Gastroesophageal sphincter (tissue), 4 donors: ENCODE measurements at places on chromosomes 5 and 9.

DNA sequence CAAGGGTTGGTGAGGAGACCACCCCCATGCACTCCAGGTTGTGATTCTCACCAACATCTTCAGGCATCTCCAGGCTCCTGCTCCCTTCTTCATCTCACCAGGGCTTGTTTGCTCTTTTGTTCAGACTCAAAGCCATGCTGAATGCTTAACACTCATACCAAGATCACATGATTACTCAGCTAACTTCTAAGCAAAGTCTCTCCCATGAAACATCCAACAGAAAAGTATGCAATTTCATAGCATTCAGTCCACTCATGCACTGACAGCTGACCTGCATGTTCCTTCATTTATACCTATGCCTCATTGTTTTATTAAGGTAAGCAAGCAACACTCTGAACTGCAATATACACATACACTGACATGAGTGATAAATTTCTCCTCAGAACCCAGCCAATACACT, 69.0 kb downstream of the SHC3 start:
- no peak for ATAC-seq

DNA sequence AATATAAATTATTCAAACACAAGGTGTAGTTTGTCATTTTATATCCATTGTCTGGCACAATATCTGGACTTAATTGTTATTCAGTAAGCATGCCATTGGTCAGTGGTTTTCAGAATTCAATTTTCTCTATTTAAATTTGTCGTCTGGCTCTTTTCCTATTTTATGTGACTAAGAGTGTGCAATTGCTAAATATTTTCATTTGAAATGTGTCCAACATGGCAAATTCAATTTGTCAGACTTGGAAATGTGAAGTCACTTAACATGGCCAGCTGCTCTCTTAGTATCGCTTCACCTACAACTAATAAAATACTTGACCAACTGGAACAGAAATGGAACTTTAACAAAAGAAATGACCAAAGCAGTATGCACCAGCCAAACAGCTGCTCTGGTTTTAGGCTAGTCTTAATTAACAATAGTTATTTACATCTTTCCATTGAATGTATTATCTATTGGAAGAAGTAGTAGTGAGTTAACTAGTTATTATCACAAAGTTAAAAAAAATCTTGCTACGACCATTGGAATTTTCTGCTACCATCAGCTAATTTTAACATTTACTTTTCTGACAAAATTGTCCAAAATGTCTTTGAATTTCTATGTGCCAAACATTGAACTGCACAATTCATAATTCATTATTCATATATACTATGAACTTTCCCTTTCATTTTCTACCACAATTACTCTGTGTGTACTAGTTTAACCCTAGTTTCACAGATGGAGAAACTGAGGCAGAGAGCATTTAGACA, 720.7 kb upstream of the FAM174A start:
- no peak for ATAC-seq

DNA sequence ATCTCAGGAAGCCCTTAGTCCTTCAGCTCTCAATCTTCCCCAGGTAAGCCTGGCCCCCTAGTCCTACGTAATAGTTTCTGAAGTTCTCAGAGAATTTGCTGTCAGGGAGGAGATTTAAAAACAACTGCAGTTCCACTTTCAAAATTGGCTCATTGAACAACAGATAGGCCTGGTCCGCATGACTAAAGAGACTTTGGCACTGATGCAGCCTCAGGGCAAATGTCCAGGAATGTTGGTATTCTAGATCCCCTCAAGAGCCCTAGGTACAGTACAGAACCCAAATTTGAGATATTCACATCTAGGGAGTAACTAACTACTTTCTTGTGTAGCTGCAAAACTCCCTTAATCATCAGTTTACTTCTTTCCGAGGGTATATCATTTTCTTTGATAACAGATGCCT, 162.8 kb downstream of the GABRG2 start:
- ATAC-seq, result no peak

GRCh38 chr5:138685193-138685745, 68.0 kb upstream of the CTNNA1 start:
- ATAC-seq, result no peak

DNA sequence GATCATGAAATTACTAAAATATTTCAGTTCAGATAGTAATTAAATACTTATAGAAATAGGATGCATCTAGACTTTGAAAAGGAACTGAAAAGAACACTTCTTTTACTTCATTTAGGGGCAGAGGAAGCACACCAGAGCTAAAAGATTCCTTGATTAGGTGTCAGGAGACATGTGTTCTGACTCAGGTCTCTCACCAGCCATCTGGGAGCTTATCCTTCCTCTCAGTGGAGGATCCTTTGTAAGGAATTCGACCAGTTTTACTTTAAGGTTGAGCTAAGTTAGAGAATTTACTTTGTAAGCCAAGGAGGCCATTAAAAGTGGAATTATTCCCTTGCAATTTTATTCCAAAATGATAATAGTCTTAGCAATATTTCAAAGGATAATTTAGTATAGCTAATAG, 16.7 kb downstream of the VCAN start:
- no peak for ATAC-seq

GRCh38 chr5:97074859-97075489, 67.4 kb downstream of the LIX1 start:
- no peak for ATAC-seq

- no peak for ATAC-seq
Measured at GRCh38 chr5:151596828-151597539, 5.9 kb upstream of the FAT2 start.

DNA sequence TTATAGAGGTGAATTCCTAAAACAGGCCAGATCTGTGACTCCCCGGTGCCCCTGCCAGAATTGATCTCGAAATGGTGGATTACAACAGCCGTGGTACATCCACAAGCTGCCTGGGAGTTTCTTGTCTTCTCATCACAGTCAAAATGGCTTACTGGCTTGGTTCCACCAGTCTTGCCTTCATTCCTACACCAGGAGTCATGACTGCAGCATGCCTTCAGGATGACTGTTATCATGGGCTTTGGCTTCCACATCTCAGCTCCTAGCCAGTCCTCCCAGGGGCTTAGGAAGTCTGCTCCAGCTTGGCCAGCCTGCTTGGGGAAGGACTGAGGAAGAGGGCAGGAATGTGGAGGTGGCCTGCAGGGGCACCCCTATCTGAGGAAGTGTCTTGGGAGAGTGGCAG, 132.9 kb upstream of the NR3C1 start:
- ATAC-seq, result peak; percentile 74

- ATAC-seq, result no peak
Measured at GRCh38 chr5:180915924-180916323, 17.0 kb downstream of the BTNL8 start.

DNA sequence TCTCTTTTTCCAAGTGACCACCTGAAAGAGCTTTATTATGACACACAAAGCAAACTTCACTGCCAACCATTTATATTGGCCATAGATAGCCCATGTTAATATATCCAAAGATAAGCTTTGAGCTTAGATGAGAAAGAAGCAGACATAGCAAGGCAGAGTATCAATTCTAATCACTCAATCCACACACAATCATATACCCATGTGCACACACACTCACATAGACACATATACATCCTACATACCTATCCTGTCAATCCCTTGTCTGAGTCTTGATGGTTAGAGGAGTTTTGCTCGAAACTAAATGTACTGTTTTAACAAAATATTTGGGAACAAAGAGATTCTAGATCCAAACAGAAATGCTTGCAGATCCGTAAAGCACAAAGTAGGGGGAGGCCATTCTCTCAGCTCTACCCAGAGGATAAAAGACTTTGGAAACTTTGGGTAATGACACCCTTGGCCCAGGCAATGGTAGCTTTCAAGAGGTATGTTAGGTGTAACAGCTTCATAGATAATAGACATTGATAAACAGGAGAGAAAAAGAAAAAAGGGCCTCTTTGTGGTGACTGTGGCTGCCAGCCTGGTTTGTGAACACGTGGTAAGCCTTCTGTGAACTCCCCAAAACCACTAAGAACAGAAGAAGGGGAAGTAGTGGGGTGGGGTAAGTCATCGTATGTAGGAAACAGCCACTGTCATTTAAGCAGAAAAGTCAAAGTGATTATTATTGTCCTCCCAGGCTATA, 121.6 kb downstream of the TLR4 start:
- ATAC-seq, result no peak

GRCh38 chr5:35608881-35609779, 8.5 kb upstream of the SPEF2 start:
- ATAC-seq, result no peak

DNA sequence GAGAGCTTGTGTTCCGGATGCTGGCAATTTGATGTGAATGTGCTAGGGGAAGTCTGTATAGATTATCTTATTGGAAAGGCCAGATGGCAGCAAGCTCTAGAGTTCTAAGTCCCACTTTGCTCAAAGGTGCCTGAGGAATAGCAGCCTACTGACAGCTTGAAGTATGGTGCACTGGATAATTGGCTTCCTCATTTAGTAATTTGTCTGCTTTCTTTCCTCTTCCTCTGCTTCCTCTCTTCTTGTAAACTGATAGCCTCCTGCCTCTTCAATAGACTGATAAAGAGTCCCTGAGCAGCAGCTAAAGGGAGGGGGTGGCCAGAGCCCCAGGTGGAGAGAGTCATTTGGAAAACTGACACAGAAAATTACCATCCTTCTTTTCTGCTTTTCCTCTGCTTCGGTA, 177.3 kb downstream of the FGF1 start:
- ATAC-seq, result no peak

GRCh38 chr5:156354571-156354970, 27.6 kb downstream of the SGCD start:
- ATAC-seq, result no peak

- no peak for ATAC-seq
Measured at GRCh38 chr9:92781899-92782298, 17.3 kb upstream of the BICD2 start.

DNA sequence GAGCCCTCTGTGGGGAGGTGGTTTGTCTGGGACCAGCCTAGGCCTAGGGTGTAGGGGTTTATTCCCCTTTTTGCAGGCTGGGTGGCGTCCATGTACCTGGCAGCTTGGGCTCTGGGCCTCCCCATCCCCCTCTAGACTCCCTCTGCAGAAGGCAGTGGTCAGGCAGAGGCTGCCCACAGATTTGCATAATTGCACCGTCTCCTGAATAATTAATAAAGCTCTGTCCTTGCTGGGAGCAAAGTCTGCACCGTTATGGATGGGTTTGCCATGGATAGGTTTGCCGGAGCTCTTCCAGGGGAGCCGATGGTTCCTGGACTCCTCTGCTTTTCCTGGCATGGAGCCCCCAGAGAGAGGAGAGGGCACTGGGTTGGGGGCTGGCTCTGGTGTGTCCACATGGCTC, 60.4 kb downstream of the DAB2IP start:
- no peak for ATAC-seq

DNA sequence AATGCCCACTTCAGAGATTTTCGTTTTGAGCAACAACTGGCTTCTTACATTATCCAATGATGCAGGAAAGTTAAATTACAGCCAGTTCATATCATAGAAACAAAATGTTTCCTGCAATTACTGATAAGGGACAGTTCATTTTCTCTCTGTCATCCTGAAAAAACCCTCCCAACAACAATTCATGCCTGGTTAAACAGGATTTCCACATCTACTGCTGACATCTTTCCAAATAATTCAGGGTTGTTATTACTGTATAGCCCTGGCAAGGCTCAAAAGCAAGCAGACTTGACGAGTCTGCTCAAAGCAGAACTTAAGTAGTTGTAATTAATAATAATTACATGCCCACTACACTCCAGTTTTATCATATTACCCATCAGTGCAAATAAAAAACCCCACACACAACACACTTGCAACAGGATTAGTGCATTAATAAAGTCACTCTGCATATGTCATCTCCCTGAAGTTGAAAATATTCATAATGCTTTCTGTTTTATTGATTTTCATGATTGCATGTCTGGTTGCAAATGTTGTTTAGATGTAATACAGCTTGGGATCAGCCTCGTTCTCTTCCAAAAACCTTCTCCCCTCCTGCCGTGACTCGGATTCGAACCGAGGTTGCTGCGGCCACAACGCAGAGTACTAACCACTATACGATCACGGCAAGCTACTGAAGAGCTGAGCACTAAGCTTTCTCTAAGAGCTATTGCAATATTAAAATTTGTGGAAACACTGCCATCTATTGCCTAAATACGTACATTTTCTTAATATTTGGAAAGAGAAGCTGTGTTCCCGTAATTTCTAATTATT, 119.6 kb upstream of the NFIB start:
- ATAC-seq, result peak; percentile 49

GRCh38 chr5:88861231-88861630, 21.8 kb downstream of the MEF2C start:
- no peak for ATAC-seq

GRCh38 chr5:154364771-154365170, 81.0 kb upstream of the SAP30L start:
- ATAC-seq, result no peak

- ATAC-seq, result no peak
Measured at GRCh38 chr9:90964101-90965020, 162.7 kb downstream of the SYK start.

DNA sequence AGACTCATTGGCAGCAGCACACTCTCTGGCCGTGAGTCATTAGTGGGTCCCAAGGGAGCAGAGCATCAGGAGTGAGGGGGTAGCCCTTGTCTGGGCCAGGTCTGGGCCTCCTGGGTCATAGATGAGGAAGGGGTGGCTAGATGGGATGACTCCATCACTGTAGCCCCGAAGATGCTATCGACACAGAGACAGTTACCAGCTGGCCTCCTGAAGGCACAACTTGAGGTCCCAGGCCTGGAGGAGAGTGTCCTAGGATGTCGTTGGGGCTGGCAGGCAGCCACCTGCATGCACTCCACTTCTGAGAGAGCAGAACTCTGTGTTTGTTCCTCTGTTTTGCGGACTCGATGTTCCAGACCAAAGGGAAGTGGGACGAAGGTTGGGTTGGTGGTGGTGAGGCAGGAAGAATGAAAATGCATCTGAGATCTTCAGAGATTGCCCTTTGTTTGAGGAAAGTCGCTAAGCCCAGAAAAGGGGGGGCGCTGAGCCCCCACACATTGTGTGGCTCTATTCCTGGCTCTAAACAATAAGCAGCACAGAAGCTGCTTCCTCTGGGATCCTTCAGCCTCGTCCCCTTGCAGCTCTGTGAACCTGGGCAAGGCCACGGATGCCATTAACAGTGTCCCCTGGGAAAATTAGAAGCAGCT, 4.7 kb downstream of the BTNL9 start:
- peak; percentile 69 for ATAC-seq

DNA sequence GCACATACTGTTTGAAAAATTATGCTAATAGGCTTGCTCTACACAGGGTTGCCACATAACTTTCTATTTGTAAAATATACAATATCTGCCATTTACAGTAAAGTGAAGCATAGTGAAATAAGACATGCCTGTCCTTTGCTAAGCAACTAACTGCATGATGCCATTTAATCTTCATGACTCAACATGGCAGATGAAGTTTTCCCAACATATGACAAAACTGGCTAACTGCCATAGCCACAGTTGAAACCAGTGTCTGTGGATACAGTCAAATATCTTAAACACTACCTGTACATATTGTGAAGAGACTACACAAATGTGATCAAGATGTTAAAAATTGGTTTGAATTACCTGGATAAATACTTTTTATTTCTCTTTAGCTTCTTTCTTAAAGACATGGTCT, 3.1 kb upstream of the DMAC1 start:
- ATAC-seq, result no peak

GRCh38 chr9:99478469-99479027, 256.5 kb downstream of the SEC61B start:
- no peak for ATAC-seq
